Naive thymus-derived CD4-positive, alpha-beta T cell (primary cell): ENCODE measurements at places on chromosomes 4 and X. TPM values are rescaled to one million over a fixed set of nuclear protein-coding genes. Genes with fewer than 3 reads are reported as not detected.

GRCh38 chrX:32451954-32452695 is 759.2 kb downstream of the DMD start:
- no peak overlapping the region for H3K4me3 ChIP-seq
- H3K27me3 ChIP-seq = no peaks in the 10 kb centered on the region
- H3K4me1 ChIP-seq = no peaks in the 10 kb centered on the region
- H3K27ac ChIP-seq = no peak overlapping the region

DNA sequence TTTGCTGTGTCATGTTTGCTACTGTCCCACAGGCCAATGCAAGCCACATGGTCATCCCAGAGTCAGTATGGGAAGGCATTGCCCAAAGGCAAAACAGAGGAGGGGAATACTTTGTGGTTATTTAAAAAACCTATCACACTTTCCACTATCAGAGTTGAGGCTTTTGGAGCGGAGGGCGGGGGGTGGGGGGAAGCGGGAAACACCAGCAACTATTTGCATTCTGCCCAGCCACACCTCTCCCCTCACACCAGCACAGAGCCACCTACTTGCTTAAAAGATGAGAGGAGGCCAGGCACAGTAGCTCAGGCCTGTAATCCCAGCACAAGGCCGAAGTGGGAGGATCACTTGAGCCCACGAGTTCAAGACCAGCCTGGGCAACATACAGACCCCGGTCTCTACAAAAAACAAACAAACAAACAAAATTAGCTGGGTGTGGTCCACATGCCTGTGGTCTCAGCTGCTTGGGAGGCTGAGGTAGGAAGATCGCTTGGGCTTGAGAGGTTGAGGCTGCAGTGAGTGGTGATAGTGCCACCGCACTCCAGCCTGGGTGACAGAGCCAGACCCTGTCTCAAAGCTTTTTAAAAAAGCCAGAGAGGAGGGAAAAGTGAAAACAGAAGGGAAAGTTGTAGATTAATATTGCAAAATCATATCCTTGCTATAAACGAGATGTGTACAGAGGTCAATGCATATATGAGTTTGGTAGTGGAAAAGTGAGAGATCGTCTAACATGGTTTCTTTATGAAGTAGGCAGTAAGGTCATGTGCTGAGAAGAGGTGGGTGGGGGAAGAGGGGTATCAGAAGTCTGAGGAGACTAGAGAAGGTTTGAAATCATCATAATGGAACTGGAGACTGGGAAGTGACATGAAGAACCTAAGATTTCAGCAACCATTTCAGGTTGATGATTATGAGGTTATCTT is 1.9 kb upstream of the CHST7 start:
- DNase-seq = no peak
- H3K27ac ChIP-seq = no peak overlapping the region
- H3K27me3 ChIP-seq = no peaks in the 10 kb centered on the region
- H3K36me3 ChIP-seq = no peaks in the 10 kb centered on the region
- peaks cover 17% of the 10 kb centered on the region for H3K4me1 ChIP-seq
- no peak overlapping the region for H3K4me3 ChIP-seq

DNA sequence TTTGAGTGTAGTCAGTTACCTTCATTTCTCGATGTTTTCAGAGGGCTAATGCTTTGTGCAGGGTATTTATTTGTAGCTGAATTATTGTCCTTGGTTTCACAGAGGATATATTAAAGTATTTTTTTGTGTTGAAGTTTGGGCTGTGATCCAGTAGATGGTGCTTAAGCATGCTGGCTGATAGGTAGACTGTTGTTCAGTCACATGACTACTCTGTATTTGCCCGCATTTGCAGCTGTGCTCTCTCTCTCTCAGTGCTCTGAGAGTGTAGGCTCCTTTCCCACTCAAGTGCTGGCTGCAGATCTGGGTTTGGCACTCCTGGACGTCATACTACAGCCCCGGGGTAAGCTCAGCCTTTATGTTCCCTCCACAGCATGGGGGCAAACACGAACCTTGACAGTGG is 21.7 kb downstream of the RAB40AL start:
- no peak overlapping the region for H3K4me3 ChIP-seq
- H3K36me3 ChIP-seq = no peaks in the 10 kb centered on the region
- H3K27ac ChIP-seq = no peak overlapping the region
- H3K27me3 ChIP-seq = no peaks in the 10 kb centered on the region

DNA sequence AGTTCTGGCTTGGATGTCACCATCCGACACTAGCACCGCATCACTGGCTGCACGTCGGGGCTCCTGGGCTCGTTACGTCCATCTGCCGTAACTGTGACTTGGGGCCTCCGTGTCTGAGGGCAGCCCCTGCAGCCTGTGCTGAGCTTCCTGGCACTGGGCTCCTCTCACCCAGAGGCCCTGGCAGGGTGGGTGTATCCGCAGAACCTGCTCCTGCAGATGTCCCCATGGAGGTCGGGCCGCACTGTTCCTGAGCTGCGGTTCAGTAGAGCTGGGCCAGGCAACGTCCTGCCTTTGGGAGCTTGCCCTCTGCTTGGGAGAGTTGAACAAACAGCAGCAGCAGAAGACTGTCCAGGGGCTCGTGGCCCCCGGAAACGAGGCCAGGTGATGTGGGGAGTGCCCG is 71.4 kb downstream of the RGS12 start:
- no peak for DNase-seq
- H3K4me3 ChIP-seq = no peak overlapping the region
- H3K27me3 ChIP-seq = no peaks in the 10 kb centered on the region
- peaks cover 5% of the 10 kb centered on the region for H3K4me1 ChIP-seq
- H3K36me3 ChIP-seq = no peaks in the 10 kb centered on the region

DNA sequence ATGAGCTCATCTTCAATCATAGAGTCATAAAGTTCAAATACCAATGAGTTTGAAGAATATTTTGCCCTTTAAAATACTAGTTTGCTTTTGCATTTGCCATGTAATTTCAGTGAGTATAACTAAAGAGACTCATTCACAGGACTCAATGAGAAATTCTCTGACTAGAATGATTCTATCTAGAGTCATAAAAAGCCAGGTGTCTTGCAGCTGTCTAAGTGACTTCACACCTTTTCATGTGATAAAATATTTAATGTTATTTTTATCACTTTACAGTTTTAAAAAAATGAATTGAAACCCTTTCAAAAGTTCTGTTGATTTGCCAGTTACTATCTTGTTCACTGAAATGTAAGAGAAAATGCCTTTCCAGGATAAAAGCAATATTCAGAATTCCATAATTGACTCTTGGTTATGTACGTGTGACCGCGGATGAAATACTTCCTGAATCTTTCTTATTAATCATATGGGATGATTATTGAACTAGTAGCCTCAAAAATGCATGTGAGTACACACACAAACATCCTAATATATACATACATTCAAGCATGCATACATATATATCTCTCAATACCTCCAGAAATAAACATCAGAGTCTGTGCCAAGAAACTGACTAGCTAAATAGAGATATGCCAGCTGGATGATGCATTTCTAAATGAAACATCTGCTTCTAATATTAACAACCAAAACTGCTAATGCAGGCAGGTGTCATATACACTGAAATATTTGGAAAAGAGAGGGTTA is 87.0 kb downstream of the GABRB1 start:
- H3K4me3 ChIP-seq = no peak overlapping the region
- no peak for DNase-seq
- no peak overlapping the region for H3K27ac ChIP-seq
- H3K4me1 ChIP-seq = no peaks in the 10 kb centered on the region
- no peaks in the 10 kb centered on the region for H3K27me3 ChIP-seq

DNA sequence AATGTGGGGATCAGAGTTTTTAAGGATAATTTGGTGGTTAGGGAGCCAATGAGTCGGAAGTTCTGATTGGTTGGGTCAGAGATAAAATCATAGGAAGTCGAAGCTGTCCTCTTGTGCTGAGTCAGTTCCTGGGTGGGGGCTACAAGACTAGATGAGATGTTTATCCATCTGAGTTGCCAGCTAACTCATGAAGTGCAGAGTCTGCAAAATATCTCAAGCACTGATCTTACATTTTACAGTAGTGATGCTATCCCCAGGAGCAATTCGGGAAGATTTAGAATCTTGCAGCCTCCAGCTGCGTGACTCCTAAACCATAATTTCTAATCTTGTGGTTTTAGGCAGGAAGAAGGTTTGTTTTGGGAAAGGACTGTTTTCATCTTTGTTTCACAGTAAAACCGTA is 565.8 kb upstream of the SPANXN1 start:
- no peak overlapping the region for H3K4me3 ChIP-seq
- no peaks in the 10 kb centered on the region for H3K36me3 ChIP-seq
- DNase-seq = no peak
- H3K4me1 ChIP-seq = no peaks in the 10 kb centered on the region

GRCh38 chr4:52425751-52426326 is 233.3 kb downstream of the USP46 start:
- H3K4me3 ChIP-seq = no peak overlapping the region
- H3K4me1 ChIP-seq = no peaks in the 10 kb centered on the region
- no peak for DNase-seq
- H3K27ac ChIP-seq = no peak overlapping the region

DNA sequence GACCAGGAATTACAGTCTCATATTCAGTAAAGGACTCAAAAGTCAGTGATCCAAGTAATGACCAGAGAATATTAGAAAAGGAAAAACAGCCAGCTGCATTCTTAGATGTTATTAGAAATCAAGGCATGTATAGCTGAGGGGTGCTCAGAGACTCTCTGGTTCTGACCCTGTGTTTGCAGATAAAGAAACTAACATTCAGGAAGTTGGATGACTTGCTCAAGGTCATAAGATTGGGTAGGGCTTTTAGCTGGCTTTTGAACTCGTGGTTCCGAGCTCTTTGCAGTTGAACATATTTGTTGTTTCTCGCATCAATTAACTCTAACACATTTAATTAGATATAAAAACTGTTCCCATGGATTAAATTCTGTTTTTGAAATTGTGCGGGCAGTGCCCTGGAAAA is 62.5 kb upstream of the ENPP6 start:
- DNase-seq = no peak
- H3K27ac ChIP-seq = no peak overlapping the region

- H3K36me3 ChIP-seq = no peaks in the 10 kb centered on the region
- no peak for DNase-seq
- no peak overlapping the region for H3K4me3 ChIP-seq
These were observed 25.9 kb downstream of the MGAT4D start for GRCh38 chr4:140472156-140472555.

GRCh38 chrX:23287191-23287725 is 47.4 kb upstream of the PTCHD1 start:
- no peaks in the 10 kb centered on the region for H3K36me3 ChIP-seq
- no peak for DNase-seq

GRCh38 chrX:80578517-80579105 is 158.4 kb downstream of the TENT5D start:
- no peak for DNase-seq
- H3K4me1 ChIP-seq = no peaks in the 10 kb centered on the region
- H3K27ac ChIP-seq = no peak overlapping the region
- no peaks in the 10 kb centered on the region for H3K36me3 ChIP-seq
- H3K27me3 ChIP-seq = no peaks in the 10 kb centered on the region
- H3K4me3 ChIP-seq = no peak overlapping the region

GRCh38 chrX:73447311-73447794 is 500 bp downstream of the CDX4 start:
- H3K27ac ChIP-seq = no peak overlapping the region
- H3K4me3 ChIP-seq = no peak overlapping the region
- H3K4me1 ChIP-seq = no peaks in the 10 kb centered on the region
- no peaks in the 10 kb centered on the region for H3K36me3 ChIP-seq
- peaks cover 4% of the 10 kb centered on the region for H3K27me3 ChIP-seq

- no peak overlapping the region for H3K27ac ChIP-seq
- no peak for DNase-seq
- H3K27me3 ChIP-seq = no peaks in the 10 kb centered on the region
- H3K4me3 ChIP-seq = no peak overlapping the region
These were observed 142.4 kb downstream of the AMELX start for GRCh38 chrX:11435568-11435967.

DNA sequence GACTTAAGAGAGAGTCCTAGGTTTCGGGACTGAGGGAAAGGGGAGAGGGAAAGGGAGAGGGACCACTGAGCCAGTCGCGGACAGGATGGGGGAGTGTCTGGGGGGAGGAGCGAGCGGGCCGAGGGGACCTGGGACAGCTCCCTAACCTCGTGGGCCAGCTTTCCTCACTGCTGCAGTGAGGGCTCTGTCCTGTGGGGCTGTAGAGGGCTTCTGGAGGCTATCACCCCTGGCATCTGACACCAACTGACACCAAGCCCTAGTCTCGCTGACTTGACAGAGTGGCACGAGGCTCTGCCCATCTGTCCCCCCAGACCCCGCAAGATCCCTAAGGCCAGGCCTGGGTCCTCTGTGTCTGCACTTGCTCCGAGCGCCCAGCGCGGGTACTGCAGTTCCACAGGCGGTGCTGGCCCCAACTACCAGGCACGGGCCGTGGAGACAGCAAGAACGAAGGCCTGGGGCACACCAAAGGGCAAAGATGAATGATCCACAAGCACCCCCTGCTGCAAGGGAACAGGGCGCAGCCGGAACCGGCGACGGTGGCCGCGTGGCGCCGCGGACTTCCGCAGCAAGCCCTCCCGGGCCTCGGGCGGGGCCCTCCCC is 465 bp downstream of the HAUS7 start:
- H3K4me3 ChIP-seq = peak overlapping the region; percentile 74
- H3K4me1 ChIP-seq = peaks cover 12% of the 10 kb centered on the region
- no peaks in the 10 kb centered on the region for H3K27me3 ChIP-seq
- peak overlapping the region; percentile 67 for H3K27ac ChIP-seq

DNA sequence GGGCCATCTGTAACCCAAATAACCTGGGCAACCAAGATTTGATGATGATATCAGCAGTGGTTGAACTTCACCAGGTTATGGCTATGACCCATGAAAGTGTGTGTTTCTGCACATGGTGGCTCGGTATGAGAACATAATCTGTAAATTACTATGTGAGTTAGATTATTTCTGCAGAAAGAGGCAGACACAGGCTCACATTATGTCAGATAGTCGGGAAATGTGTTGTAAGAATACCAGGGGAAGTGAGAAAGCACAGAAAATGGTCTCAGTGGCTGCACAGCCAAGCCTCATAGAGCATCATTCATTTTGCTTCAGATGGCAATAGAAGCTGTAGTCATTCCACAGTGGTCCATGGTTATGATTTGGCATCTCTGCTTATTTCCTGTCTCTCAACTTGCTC is 63.0 kb upstream of the RBPJ start:
- no peaks in the 10 kb centered on the region for H3K4me1 ChIP-seq
- DNase-seq = no peak
- H3K27me3 ChIP-seq = no peaks in the 10 kb centered on the region

DNA sequence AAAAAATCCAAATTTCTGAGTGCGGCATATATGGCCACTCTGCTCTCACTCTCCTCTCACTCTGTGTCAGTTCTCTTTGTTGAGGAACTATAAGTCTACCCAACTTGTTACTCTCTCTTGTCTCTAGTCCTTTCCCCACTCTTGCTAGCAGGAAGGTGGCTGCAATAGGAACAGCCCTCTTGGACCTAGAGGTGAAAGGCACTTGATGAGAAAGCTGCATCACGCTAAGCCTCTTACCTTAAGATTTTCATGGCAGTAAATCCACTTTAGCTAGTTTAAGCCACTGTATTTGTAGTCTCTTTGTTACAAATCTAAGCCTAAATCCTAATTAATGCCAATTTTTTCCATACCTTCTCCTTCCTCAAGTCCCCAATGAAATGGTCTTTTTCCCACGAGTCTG is 189.9 kb downstream of the NKX6-1 start:
- no peak overlapping the region for H3K27ac ChIP-seq
- H3K4me1 ChIP-seq = no peaks in the 10 kb centered on the region
- no peak for DNase-seq
- no peak overlapping the region for H3K4me3 ChIP-seq
- H3K27me3 ChIP-seq = no peaks in the 10 kb centered on the region
- no peaks in the 10 kb centered on the region for H3K36me3 ChIP-seq

Gene SPP1
- not detected for polyA plus RNA-seq

Gene FAM47E
- 0.45 TPM for polyA plus RNA-seq

Gene ZGRF1
- 2.0 TPM for polyA plus RNA-seq

Gene H2BW2
- not detected for polyA plus RNA-seq

Gene RAB33A
- 15.6 TPM for polyA plus RNA-seq

Gene ADRA2C
- not detected for polyA plus RNA-seq

Gene MAGEC2
- polyA plus RNA-seq = not detected

Gene ENPEP
- polyA plus RNA-seq = not detected
